ENCODE measurements at places on chromosomes 7 and 10.

- no peak overlapping the region for H3K27ac ChIP-seq
- H3K27me3 ChIP-seq = peaks cover 18% of the 10 kb centered on the region
- no peak for DNase-seq
- H3K36me3 ChIP-seq = no peaks in the 10 kb centered on the region
Measured at GRCh38 chr10:104501864-104502579, 139.1 kb upstream of the SORCS3 start.

GRCh38 chr7:141361960-141362359, 189.2 kb upstream of the AGK start:
- H3K36me3 ChIP-seq = no peaks in the 10 kb centered on the region
- no peak for DNase-seq
- no peak overlapping the region for H3K4me3 ChIP-seq
- H3K27ac ChIP-seq = peak overlapping the region; percentile 65
- no peaks in the 10 kb centered on the region for H3K27me3 ChIP-seq
- peaks cover 38% of the 10 kb centered on the region for H3K4me1 ChIP-seq

- DNase-seq = no peak
- H3K4me1 ChIP-seq = no peaks in the 10 kb centered on the region
- no peak overlapping the region for H3K4me3 ChIP-seq
- H3K27ac ChIP-seq = no peak overlapping the region
- peaks cover 10% of the 10 kb centered on the region for H3K27me3 ChIP-seq
- H3K36me3 ChIP-seq = no peaks in the 10 kb centered on the region
Measured at GRCh38 chr7:23863209-23863787, 153.3 kb downstream of the STK31 start.

- H3K27ac ChIP-seq = peak overlapping the region; percentile 40
- no peak overlapping the region for H3K4me3 ChIP-seq
- no peak for DNase-seq
- H3K36me3 ChIP-seq = peaks cover 7% of the 10 kb centered on the region
- H3K27me3 ChIP-seq = peaks cover 8% of the 10 kb centered on the region
- H3K4me1 ChIP-seq = peaks cover 32% of the 10 kb centered on the region
Measured at GRCh38 chr10:17006631-17007417, 122.8 kb downstream of the CUBN start.

- peaks cover 42% of the 10 kb centered on the region for H3K27me3 ChIP-seq
- peak overlapping the region; percentile 83 for H3K4me3 ChIP-seq
- H3K27ac ChIP-seq = peak overlapping the region; percentile 92
- no peaks in the 10 kb centered on the region for H3K36me3 ChIP-seq
Measured at GRCh38 chr10:101032637-101033224, 1.7 kb downstream of the SFXN3 start.

DNA sequence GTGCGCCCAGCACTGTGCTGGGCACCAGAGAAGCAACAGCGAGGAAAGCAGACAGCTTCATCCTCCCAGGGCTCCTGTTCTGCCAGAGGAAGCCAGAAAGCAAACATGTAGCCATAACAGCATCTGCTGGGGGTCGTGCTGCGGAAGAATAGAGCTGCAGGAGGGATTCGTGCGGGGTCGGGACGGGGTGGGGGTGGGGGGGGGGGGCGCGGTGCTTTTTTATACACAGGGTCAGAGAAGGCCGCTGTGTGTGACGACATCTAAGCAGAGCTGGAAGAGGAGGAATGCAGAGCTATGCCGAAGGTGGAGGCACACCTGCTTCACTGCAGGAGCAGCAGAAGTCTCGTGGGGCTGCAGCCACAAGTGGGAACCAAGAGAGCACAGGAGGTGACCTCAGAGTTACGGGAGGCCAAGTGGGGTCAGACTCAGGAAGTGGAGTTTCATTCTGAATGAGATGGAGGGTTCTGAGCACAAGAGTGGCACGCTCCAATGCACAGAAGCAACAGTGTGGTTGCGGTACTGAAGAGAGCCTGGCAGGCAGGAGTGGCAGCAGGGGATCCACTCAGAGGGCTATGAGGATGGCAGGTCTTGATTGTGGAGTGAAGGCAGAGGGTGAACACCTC, 11.1 kb downstream of the PKD1L1 start:
- H3K4me1 ChIP-seq = peaks cover 46% of the 10 kb centered on the region
- DNase-seq = no peak
- H3K27me3 ChIP-seq = no peaks in the 10 kb centered on the region
- H3K36me3 ChIP-seq = no peaks in the 10 kb centered on the region
- no peak overlapping the region for H3K4me3 ChIP-seq

Measured in type B pancreatic cell (in vitro differentiated cells).